ENCODE measurements at places on chromosomes 16 and 17.
A peak's percentile ranks its signal among the peaks of the same experiment; 100 is the strongest.

- DNase-seq: peak; percentile 82
Measured at GRCh38 chr17:66715745-66716156, 119.2 kb upstream of the CACNG5 start.

- DNase-seq: peak; percentile 68
Measured at GRCh38 chr17:73695035-73695738, 50.9 kb upstream of the SDK2 start.

DNA sequence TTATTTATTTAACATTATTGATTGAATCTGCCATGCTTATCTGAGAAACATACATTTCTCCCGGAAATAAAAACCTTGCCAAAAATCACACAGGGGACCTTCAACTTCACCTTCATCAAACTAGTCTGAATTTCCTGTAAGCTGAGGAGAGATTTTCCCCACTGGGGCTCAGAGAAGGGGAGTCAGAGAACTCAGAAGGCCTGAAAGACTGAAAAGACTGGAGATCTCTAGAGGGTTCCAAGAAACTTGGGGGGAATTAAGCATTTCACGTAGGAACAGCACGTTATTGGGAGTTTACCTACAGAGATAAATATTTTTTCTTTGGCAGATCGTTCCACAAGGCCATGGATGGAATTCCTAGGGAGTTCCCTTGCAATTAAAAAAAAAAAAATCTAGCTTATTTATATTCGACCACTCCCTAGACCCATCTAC lies 528 bp upstream of the NOL11 start:
- no peak for DNase-seq

- no peak for DNase-seq
Measured at GRCh38 chr16:15032547-15033308, 23.1 kb downstream of the NTAN1 start.

GRCh38 chr17:28912281-28912937 lies 9.5 kb upstream of the DHRS13 start:
- DNase-seq: no peak

GRCh38 chr17:41131979-41132378 lies 8.0 kb upstream of the KRTAP4-12 start:
- DNase-seq: no peak

DNA sequence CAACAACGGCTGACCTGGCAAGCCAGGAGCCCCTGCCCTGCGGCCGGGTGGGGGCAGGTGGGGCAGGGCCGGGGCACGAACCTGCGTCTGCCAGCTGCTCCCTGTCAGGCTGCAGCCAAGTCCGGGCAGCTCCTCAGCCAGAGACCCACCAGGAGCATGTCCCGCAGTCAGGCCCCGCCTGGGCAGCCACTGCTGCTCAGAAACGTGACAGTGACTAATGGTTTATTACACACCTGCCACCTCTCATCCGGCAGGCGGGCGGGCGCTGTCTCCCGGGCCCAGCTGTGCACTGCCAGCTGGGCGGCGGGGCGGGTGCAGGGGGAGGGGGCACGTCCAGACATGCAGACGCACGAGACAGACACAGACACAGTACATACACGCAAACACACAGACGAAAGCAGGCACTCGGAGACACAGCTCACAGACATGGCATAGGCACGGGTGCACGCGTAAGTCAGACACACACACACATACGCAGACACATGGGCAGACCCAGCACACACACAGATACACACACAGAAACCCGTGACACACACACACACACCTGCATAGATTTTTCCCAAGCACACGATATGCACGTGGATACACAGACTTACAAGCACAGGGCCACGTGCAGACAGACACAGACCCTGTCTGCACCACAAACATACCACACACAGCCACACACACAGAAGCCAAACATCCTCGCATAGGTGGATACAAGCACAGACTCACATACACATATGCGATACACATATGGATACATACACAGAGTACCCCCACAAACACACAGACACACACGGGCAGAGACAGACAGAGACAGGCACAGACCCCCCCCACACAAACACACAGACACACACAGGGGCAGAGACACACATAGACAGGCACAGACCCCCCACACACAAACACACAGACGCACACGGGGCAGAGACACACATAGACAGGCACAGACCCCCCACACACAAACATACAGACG lies 248.3 kb upstream of the CIBAR2 start:
- peak; percentile 93 for DNase-seq

DNA sequence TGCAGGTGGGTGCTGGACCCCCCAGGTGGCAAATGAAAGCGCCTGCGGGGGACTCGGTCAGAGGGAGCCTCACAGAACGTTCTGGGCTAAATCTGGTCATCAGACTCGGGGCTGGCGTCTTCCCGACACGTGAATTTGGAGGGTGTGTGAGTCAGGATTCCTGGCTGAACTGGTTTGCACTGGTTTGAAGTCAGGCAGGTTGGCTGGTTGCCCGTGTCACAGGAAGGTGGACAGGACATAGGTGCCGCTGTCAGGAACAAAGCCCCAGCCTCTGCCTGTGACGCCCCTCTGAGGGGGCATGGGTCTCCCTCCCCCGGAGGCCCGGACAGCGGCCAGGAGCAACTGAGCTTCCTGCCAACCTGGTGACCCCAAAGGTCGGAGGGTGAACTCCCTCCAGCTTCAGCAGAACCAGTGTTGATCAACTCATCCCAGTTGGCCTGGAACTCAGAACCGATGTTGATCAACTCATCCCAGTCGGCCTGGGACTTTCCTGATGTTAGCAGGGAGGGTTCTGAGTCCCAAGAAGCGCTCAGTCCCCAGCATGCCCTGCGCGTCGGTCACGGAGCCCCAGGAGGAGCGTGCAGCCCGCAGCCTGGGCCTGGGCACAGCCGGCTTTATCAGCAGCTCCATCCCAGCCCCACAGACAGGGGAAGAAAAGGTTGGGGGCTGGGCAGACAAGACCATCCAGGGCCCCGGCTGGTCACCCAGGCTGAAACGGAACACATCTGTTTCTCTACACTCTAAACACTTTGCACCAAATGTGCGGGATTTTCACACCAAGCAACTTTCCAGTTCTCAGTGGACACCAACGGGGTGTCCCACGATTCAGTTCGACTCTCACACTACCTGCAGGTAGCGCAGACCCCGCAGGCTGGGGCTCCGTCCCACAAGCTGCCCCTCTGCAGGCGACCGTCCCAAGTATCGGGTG lies 14.4 kb upstream of the METRNL start:
- no peak for DNase-seq

DNA sequence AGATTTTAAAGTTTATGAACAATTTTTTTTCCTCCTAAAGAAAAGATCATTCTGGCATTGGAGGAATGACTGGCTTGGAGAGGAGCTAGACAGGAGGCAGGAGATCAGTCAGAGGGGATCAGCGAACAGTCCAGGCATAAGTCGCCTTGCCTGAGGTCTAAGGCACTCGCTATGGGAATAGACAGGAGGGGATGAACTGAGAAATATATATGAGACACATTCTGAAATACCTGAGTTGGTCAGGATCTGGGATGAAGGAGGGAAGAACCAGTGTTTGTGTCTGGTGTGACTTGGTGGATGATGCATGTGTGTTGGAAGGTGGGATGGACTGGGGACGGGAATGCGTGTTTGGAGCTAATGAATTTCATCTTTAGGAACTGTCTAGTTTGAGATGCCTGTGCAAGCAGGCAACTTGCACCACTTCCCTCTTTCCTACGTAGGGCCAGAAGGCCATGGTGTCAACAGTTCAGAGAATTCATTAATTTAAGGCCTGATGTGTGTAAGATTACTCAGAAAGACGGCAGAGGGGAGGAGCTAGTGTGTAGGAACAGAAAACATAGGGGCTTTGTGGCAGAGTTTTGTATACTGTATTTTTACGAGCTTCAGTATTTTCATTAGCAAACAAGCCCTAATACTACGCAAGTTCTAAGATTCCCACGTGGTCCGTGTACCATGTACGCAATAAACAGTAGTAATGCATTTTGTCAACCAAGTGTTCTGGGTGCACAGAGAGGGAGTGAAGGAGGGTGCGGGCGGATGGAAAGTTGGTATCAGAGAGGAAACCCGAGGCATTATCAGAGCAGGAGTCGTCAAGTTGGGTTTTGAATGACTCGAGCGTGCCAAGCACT lies 825 bp downstream of the HEATR6 start:
- peak; percentile 49 for DNase-seq

GRCh38 chr17:68775318-68775717 lies 174.2 kb upstream of the FAM20A start:
- DNase-seq: no peak

DNA sequence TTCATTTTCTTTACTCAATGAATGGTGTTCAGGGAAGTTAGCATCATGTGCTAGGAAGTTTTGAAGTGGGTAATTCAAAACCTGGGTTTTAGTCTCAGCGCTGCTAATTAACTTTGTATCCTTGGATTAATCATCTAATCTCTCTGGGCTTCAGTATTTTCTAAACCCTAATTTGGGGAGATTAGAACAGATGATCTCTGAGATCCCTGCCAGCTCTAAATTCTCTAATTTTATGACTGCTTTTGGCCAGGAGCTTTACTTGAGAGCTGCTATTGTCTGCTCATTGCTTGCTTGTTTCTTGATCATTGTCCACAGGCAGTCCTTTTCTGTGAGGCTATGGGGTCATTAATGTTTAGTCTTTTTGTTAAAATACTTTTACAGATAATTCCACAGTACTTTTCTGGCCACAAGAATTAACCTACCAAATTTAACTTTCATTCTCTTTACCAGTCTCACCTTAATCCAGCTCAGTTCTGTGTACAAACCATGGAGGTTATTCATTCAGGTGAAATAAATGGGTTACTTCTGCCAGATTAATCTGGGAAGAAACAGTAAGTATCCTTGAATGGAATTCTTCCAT lies 28.4 kb upstream of the VWA3A start:
- DNase-seq: no peak

GRCh38 chr16:67177743-67178699 lies 5.7 kb downstream of the MATCAP1 start:
- DNase-seq: peak; percentile 90

- DNase-seq: no peak
Measured at GRCh38 chr17:37160944-37161343, 212.2 kb downstream of the AATF start.

DNA sequence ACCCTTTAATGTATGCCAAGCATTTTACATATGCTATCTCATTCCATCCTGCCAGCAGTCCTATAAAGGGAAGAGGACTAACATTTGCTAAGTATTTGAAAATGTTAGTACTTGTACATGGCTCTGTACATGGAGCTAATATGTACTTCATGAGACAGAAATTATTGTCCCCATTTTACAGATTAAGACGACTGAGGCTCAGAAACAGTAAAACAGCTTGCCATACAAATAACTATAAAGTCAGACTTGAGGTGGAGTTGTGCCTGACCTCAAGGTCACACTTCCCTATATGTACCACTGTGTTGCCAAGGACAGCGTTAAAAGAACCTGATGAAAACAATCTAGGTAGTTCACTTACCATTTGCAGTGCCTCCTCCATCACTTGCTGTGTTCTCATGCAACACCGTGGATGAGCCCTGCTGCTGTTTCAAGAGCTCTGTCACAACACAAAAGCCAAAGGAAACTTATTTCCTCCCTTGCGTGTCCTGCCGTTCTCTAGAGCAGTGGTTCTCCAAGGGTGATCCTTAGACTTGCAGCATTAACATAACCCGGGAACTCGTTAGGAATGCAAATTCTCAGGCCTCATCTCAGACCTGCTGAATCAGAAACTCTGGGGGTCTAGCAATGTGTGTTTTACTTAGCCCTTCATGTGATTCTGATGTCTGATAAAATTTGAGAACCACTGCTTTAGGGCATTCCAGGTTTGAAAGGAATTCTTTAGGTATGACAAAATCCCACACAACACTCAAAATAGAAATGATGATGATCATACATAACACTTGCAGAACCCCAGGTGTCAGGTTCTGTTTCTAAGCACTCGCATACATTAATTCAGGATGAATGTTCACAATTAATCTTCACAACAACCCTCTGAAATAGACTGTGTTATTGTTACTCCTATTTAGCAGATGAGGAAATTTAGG lies 51.2 kb upstream of the MTMR4 start:
- no peak for DNase-seq

DNA sequence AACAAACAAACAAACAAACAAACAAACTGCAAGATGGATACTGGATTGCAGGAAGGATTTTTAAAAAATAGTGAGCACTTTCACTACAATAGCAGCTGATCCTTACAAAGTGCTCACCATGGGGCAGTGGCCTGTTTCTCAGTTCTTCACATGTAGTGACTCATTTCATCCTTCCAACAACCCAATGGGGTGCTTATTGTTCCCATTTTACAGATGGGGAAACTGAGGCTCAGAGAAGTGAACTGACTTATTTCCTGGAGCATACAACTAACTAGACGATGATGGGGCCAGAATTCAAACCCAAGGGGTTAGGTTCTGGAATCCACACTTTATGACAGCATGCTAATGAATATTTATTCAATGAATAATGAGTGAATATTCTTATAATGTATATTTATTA lies 61.2 kb downstream of the MYH11 start:
- no peak for DNase-seq

GRCh38 chr16:58658796-58659211 lies 25.8 kb downstream of the SLC38A7 start:
- no peak for DNase-seq

- DNase-seq: no peak
Measured at GRCh38 chr16:35533683-35534082, 2074.3 kb downstream of the TP53TG3F start.

DNA sequence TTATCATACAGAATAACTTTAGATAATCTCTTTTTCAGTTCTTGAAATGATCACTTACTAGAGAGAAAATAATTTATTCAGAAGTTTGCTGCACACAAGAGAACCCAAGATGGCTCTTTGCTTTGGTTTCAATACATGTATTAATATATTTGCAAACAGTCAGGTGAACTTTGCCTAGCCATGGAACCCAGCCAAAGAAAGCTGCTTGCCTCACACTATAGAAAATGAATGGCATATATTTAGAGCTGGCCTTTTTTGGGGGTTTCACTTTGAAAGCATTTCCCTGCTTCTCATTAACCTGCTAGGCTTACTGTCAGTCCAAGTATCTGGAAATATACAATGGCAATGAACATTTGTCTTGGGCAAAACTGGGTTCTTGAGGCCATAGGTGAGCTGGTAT lies 75.3 kb downstream of the MRTFB start:
- no peak for DNase-seq

DNA sequence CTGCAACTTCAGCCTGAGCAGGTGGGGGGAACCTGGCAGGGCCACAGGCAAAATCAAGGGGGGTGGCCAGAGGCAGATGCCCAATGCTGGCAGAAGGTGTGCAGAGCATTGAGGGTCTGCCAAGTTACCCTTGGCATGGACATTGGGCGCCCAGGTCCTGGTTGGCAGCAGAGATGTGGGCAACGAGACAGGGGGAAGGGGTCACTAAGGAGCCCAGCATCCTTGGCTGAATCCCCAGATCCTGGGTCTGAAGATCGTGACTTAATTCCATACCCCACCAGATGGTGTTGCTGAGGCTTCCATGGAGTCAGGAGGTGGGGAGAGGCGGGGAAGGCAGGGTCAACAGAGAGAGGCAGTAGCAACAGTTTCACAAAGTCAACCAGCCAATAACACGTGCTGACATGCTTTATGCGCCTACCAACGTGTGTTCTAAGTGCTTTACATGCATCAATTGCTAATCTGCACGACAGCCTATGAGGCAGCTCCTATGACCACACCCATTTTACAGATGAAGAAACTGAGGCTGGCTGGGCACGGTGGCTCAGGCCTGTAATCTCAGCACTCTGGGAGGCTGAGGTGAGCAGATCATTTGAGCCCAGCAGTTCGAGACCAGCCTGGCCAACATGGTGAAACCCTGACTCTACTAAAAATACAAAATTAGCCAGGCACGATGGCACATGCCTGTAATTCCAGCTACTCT lies 83.3 kb downstream of the GSG1L start:
- DNase-seq: no peak

GRCh38 chr16:4481963-4482362 lies 5.8 kb downstream of the HMOX2 start:
- DNase-seq: no peak

GRCh38 chr16:3101841-3102470 lies 2.9 kb upstream of the ZSCAN10 start:
- DNase-seq: peak; percentile 60

Measured in NCI-H345 (cell line).